ENCODE measurements at places on chromosomes 1 and 21.

- DNase-seq, result no peak
Observed at GRCh38 chr1:190049314-190049713, 428.4 kb downstream of the BRINP3 start.

DNA sequence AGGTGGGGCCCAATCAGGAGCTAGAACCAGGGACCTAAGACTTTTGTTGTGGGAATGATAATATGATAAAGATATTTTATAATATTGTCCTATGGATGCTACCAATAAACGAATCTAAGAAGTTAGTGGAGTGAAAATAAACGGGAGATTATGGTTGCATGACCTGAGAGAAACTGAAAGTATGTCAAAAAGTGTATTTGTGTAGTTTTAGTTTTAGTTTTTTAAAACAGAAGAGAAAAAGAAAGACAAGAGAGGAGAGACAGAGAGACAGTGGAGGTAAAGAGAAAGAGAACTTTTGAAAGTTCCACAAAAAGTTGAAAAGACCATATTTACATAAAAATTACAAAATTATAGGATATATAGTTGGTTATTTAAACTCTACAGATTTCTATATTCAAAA, 64.1 kb upstream of the TMPRSS15 start:
- no peak for DNase-seq

DNA sequence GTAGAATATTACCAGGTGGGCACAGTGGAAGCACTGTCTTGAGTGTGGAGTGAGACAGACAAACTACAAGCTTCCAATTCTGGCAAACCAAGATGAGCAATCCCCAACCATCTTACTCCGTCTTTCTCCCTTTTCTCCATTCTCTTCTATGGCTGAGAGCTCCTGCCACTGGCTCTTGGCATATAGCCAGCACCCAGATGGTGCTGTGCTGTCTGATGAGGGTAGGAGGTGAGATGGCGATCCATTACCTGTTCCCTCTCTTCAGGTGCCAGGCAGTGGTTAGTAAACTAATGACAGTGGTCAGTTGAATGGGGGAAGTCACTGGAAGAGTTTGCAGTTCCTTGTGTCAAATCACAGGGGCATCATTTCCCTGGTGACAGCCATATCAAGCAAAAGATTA, 108.4 kb downstream of the FNBP1L start:
- DNase-seq, result no peak

DNA sequence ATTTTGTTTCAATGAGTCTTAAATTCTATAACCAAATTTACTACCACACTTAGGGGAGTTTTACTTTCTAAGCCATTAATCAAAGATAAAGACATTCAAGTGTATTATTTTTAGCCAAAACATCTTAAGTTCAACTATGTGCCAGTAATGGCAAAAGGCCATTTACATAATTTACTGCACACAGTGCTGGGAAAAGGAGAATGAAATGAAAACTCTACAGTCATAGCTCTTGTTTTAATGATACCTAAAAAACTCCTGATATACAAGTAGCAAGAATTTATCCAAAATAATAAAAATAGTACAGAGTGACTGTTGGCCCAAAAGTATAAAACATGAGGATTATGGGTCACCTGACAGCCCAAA, 42.4 kb upstream of the C1orf198 start:
- DNase-seq, result no peak

- no peak for DNase-seq
Observed at GRCh38 chr1:19563324-19564097, 78.2 kb upstream of the CAPZB start.

GRCh38 chr1:147904726-147905125, 2.1 kb downstream of the GJA8 start:
- no peak for DNase-seq

- no peak for DNase-seq
Observed at GRCh38 chr1:243294723-243295121, 38.9 kb downstream of the SDCCAG8 start.

DNA sequence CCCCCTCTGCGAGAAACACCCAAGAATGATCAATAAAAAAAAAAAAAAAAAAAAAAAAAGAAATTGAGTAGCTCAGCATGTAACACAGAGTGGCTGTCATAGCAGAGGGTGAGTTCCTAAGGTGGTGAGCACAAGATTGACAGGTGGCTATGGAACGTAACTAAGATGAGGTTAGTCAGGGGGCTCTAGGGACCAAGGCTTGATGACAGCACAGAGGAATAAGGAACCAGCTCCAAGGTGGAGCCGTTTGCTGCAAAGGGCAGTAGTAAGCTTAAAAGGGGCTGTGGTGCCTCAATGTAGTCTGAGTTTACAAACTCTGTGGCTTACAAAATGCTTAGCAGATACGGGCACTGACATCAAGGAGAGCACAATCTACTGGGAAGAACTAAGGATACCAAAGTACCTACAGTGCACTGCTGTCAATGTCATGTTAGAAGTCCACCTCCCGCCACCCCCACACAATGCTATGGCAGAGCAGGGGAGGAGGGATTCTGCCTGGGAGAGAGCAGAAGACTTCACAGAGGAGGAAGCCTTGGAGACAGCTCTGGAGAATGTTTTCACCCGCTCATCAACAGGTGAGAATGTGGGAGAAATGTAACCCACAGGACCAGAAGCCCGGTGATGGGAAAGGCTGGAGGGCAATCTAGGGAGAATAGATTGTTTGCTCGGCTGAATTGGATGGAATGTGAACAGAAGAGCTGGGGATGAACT, 13.1 kb downstream of the IQGAP3 start:
- DNase-seq, result no peak

DNA sequence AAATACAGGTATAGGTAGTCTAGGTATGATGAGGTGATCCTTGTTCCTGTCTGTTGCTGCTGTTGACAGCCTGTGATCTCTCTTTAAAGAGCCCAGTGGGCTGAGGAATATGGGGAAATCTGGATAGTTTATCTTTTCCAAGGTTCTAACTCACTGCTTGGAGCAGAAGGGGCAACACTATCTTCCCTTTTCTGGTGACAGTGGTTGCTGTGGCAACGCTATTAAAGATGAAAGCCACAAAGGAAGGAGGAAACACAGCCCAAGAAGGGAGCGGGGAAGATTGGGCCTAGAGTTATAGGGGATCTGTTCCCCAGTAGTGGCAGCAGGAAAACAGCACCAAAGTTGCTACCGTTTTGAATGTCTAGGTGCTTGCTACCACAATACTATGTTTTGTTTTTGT, 8.8 kb downstream of the PCP4L1 start:
- DNase-seq, result no peak

All from activated CD8-positive, alpha-beta T cell treated with anti-CD3 and anti-CD28 coated beads for 36 hours (primary cell).